Activated naive CD4-positive, alpha-beta T cell treated with anti-CD3 and anti-CD28 coated beads, Interleukin-2, amount 50 U/mL, for 72 hours (primary cell): ENCODE measurements at places on chromosomes 11 and 22.
A peak's percentile ranks its signal among the peaks of the same experiment; 100 is the strongest.

- DNase-seq = no peak
Observed at GRCh38 chr22:42493393-42493792, 26.2 kb downstream of the RRP7A start.

- DNase-seq = no peak
Observed at GRCh38 chr11:69035946-69036340, 12.8 kb upstream of the TPCN2 start.

- no peak for DNase-seq
Observed at GRCh38 chr22:44051358-44051757, 27.3 kb downstream of the PARVB start.

DNA sequence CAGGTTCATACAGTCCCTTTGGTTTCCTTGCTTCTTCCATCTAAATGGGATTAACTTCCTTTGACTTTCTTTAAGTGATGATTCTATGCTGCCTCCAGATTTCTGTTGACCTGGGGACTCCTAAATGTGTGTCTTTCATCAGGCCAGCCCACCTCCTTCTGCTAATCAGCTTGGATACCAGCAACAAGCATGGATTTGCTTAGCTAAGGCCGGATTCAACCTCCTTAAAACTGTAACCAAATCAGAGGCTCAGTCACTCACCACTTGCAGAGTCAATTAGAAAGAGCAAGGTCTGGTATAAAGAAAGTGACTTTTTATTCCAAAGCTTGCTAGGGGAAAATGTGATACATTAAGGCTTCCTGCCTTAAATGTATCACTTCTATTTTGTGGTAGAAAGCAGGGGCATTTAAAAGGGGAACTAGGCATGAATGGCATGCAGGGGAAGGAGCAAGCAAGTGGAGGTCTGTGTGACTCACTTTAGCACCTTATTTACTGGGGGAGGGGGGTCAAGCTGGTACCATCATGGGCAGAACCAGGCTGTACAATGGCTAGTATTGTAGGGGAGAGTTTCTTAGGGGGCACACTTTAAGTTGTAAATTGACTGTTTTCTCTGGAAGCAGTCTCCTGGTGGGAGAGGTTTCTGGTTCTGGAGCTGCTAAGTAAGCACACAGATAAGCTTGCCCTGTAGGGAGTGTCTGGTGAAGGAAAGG lies 239.0 kb upstream of the PDGFD start:
- no peak for DNase-seq

GRCh38 chr11:96145163-96145585 lies 197.8 kb downstream of the MAML2 start:
- no peak for DNase-seq

DNA sequence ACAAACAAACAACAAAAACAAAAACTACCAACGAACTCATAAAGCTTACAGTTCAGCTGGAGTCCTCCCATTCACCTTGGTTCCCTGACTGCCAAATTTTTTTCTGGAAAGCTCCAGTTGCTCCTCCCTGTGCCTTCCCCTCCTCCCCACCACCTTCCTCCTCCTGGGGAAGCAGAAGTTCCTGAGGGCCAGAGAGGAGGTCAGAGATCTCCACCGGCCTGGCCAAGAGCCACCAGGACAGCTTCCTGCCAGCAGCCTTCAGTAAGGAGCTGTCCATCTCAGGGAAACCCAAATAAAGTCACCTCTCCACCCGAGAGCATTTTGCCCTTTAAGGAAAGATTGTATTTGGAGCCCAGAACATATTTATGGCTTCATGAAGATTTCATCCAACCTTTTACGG lies 20.0 kb downstream of the APLNR start:
- DNase-seq = no peak

DNA sequence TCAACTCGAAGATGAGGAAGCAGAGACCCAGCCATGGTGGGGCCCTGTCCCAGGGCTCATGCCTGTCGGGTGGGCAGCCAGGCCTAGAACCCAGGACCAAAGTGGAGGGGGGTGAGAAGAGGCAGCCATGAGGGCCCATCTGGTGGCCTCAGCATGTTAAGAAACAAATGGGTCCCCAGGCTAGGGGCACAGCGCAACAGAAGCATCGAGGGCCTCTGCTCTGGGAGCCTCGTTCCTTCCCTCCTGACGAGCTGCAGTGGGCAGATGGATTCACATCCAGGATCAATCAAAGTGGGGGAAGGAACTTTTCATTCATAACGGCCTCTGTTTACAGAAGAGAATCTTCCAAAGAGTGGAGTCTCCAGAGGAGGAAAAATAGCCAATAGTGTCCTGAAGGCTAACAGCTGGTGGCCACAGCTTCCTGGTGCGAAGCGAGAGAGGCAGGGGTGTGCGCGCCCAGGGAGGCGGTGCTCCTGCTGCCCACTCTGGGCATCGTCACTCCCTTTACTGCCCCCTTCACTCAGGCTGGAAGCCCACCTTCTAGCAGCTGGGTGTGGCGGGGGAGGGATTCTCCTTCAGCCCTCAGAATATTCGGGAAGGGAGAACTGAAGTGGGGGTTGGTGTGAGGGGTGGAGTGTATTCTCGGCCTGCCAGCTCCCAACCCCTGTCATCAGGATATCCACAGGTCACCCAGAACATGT lies 4.3 kb downstream of the CBX7 start:
- DNase-seq = no peak

DNA sequence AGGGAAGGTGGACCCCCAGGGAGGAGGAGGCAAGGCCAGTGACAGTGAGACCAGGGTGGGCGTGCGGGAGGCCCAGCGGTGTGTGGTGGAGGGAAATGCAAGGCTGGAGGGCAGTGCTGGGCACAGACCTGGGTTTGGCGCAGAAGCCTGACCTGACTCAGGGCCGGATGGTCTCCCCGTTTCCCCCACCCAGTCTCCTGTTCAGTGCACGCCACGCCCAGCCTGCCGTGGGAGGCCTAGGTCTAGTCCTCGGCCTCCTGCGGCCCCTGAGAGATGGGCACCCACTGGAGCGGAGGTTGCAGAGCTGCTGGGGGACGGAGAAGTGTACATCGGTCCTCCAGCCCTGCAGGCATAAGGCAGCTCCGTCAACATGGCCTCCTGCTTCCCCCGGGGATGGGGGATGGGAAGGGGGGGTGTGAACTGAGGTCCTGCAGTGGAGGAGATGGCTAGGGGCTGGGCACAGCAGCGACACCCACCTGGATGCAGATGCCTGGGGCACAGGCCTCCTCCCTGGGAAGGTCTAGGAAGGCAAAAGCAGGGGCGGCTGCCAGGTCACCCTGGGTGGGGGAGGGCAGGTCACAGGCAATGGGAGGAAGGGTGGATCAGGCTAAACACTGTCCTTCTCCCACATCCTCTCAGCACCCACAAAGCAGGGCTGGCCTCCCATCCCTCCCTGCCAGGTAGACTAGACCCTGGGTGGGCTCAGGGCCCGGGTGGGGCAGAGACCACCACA lies 15.9 kb downstream of the IL17REL start:
- peak; percentile 2 for DNase-seq
